ENCODE measurements at places on chromosomes 13 and 19. TPM values are rescaled to one million over a fixed set of nuclear protein-coding genes. Genes with fewer than 3 reads are reported as not detected.

Gene ZNF135
- polyA plus RNA-seq, result 13.7 TPM

Gene CHST8
- polyA plus RNA-seq, result 5.8 TPM

Gene KLC3
- 0.44 TPM for polyA plus RNA-seq

Gene SSC5D
- 1.4 TPM for polyA plus RNA-seq

Gene GIPC3
- not detected for polyA plus RNA-seq

Gene RPS19
- 783 TPM for polyA plus RNA-seq

Gene CEACAM1
- 0.12 TPM for polyA plus RNA-seq

Gene VAV1
- polyA plus RNA-seq, result not detected

Gene ODAD3
- polyA plus RNA-seq, result 5.4 TPM

Gene HMG20B
- polyA plus RNA-seq, result 22.6 TPM

Gene GPC5
- polyA plus RNA-seq, result 5.0 TPM

Gene AMER2
- 33.2 TPM for polyA plus RNA-seq

Gene ZNF677
- polyA plus RNA-seq, result 35.4 TPM

Gene LGALS4
- polyA plus RNA-seq, result 1.3 TPM

Gene SPRED3
- polyA plus RNA-seq, result 4.9 TPM

Gene CERS1
- 21.7 TPM for polyA plus RNA-seq

Gene LILRA1
- polyA plus RNA-seq, result not detected

Gene FBXL12
- polyA plus RNA-seq, result 31.5 TPM

Gene PSG7
- not detected for polyA plus RNA-seq

Gene KXD1
- 78.1 TPM for polyA plus RNA-seq

Gene LIG4
- 32.3 TPM for polyA plus RNA-seq

Gene PSG1
- polyA plus RNA-seq, result not detected

Gene RASGRP4
- polyA plus RNA-seq, result not detected

Gene GAS6
- polyA plus RNA-seq, result 57.0 TPM

Gene APOC1
- polyA plus RNA-seq, result not detected

Gene ZMYM2
- 92.2 TPM for polyA plus RNA-seq

Gene CRX
- not detected for polyA plus RNA-seq

Gene FPR2
- not detected for polyA plus RNA-seq

Gene ZNF329
- polyA plus RNA-seq, result 20.3 TPM

Gene TMEM145
- 30.9 TPM for polyA plus RNA-seq

Gene ZNF544
- 22.7 TPM for polyA plus RNA-seq

Gene MPHOSPH8
- polyA plus RNA-seq, result 33.4 TPM

Gene SLC17A7
- not detected for polyA plus RNA-seq

Gene F10
- polyA plus RNA-seq, result not detected
